ENCODE measurements at places on chromosomes 4 and X.

- DNase-seq, result no peak
These were observed 75.5 kb downstream of the UGT8 start for GRCh38 chr4:114674080-114674479.

- peak; percentile 6 for DNase-seq
These were observed 340.7 kb upstream of the HS3ST1 start for GRCh38 chr4:11769434-11769833.

- no peak for DNase-seq
These were observed 35.6 kb downstream of the PKD2 start for GRCh38 chr4:88043001-88043400.

GRCh38 chrX:51779306-51779705, 36.1 kb downstream of the GSPT2 start:
- no peak for DNase-seq

DNA sequence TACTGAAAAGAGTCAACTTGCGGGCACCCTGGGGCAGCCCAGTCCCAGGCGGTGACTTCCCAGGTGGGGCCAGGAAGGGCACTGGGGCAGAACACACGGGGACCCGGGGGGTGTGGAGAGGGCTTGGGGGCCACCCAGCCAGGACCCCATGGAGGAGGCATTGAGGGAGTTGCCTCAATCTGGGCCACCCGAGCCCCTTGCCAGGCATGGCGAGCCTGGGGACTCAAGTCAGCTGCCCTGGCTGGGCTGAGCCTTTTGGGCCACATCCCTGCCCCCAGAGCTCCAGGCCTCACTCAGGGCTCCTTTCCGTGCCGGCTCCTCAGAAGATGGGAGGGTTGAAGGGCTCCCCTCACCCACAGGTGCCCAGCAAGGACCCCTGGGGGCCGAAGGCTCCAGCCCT, 6.6 kb upstream of the CPLX1 start:
- DNase-seq, result no peak

GRCh38 chr4:8534611-8535010, 45.6 kb upstream of the GPR78 start:
- DNase-seq, result no peak

- DNase-seq, result no peak
These were observed 127.4 kb downstream of the RBM47 start for GRCh38 chr4:40502220-40502619.

- no peak for DNase-seq
These were observed 492.8 kb upstream of the NR3C2 start for GRCh38 chr4:148934926-148935578.

DNA sequence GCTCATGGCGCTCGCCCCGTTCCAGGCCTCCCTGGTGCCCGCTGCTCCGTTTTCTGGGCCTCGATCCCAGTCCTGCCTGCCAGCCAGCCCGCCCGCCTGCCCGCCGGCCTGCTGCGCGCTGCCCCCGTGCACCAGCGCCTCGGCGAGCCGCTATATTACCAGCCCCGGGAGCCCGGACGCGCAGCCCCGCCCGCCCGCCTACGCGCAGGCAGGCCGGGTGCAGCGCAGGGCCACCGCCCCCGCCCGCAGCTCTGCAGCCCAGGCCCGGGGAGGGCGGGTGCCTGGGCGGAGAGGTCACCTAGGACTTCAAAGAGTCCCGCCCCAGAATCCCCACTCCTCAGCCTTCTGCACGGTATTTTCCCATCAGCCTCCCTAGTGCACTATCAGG, at the start of gene MAOB:
Gene MAOB (minus strand): TSS at position 157 of the 388 bp plus-strand sequence. CDS start 151 bp downstream, at position 6.
- no peak for DNase-seq

- peak; percentile 32 for DNase-seq
These were observed 95.4 kb upstream of the MAML3 start for GRCh38 chr4:140249351-140249750.

GRCh38 chr4:109730619-109731545, 1.0 kb upstream of the PLA2G12A start:
- DNase-seq, result peak; percentile 18

GRCh38 chr4:97457253-97457652, 686.0 kb downstream of the STPG2 start:
- DNase-seq, result no peak

DNA sequence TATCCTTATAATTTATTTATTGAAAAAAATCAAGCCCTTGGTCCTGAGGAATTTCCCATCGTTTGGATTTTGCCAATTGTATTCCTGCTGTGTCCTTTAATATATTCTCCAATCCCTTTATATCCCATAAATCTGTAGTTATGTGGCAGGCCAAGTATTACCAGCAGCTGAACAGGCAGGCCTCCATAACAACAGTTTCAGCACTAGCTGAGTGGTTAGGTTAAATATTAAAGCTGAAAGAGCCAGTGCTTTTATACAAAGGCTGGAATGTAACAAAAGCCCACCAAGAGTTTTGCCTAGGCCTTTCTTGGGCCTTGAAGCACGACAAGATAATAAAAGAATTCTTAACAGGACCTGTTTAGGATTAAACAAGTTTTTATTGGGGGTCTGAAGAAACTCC, 366.6 kb upstream of the GALNT7 start:
- DNase-seq, result no peak

DNA sequence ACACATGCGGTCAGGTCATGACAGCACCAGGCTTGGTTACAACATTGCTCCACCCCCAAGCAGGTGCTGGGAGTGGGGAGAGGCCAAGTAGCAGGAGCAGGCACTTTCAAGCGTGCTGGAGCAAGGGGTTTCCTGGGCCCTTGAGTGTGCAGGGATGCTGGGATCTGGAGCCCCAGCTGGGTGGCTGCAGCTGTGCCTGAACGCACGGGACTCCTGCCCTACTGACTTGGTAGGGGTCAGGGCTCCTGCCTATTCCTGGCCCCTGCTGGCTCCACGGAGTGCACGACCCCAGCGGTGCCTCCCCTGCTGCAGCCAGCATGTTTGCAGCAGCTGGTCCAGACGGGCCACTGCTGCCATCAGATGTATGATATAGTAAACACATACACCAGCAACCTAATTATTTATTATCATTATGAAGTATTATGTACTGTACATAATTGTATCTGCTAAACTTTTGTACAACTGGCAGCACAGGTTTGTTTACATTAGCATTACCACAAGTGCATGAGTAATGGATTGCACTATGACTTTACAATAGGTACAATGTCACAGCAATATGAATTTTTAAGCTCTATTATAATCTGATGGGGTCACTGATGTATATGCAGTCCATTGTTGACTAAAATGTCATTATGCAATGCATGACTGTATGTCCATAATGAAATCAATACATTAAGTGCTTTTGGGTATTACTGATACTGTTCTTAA, 620.6 kb downstream of the RAPGEF2 start:
- no peak for DNase-seq

DNA sequence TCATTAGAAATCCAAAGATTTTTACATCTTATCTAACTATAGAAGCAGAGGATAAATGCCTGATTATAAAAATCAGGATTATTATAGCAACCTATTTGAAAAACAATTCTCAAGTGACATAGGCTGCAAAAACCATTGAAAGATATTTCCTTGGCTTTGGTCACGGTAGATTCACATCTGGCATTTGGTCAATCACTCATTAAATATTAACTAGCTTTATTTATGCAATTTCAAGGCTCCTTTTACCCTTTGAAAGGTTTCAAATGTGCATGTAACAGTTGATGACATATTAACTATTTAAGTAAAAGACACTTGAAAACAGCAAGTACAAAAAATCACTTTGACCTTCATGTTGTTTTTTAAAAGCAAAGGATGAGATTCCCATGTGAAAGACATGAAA, 98.1 kb downstream of the MMRN1 start:
- DNase-seq, result no peak

- DNase-seq, result no peak
These were observed 16.0 kb downstream of the CLOCK start for GRCh38 chr4:55530691-55531090.

GRCh38 chrX:125681058-125681457, 361.4 kb downstream of the TEX13C start:
- no peak for DNase-seq

- peak; percentile 63 for DNase-seq
These were observed 233.6 kb downstream of the EVC2 start for GRCh38 chr4:5474756-5475155.

GRCh38 chr4:161949946-161950725, 213.7 kb downstream of the FSTL5 start:
- DNase-seq, result peak; percentile 63

DNA sequence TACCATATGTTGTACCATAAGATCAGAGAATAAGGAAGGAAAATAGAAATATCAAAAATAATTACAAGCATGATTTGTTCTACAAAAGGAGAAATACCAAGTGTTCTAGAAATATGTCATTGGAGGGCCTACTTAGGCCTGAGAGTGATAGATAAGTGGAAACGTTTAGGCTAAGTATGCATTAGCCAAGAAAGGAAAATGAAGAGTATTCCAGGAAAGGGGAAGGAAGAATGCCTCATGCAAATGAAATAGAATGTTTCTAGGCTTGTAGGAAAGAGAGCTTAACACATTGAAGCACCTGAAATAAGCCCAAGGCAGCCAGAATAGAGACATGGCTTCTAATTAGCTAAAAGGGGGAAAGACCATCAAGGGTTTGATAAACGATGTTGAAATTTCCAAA, 595.7 kb upstream of the ATOH1 start:
- no peak for DNase-seq

DNA sequence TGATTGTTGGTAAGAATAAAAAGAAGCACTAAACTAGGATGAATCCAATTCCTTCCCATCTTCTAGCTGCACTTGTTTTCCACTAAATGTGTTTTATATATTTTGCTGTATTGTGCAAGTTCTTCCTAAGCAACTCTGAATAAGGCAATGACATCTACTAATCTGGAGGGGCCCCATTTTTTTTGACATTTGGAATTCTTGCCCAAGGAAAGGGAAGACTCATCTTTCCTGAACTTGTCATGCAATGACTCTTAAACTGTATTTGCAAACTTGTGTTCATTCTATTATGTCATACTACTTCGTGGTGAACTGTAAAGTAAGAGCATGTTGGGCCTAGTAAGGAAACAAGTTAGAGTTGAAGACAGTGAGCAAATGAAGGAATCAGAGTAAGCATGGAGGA, 45.9 kb downstream of the FREM3 start:
- no peak for DNase-seq

- DNase-seq, result peak; percentile 20
These were observed 161.5 kb upstream of the SFRP2 start for GRCh38 chr4:153950100-153950979.

DNA sequence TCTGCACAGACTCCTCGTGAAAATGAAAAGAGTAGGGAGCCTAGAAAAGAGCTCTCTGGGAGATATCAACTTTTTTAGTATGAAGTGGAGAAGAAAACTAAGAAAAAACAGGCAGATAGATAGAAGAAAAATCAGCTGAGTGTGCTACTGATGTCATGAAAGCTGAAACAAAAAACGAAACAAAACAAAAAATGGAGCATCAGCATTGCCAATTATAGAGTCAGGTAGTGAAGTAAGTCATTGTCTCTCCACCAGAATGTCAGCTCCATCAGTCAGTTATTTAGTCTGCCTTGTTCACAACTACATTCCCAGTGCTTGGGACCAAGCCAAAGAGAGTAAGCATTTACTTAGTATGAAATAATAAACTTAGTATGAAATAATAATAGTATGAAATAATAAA, 595.1 kb downstream of the STPG2 start:
- DNase-seq, result no peak

GRCh38 chrX:130516123-130516522, 114.3 kb downstream of the RBMX2 start:
- no peak for DNase-seq

GRCh38 chr4:14111730-14112181, 484.2 kb upstream of the BOD1L1 start:
- peak; percentile 56 for DNase-seq

GRCh38 chrX:38626296-38626695, 65.0 kb downstream of the TSPAN7 start:
- DNase-seq, result no peak

GRCh38 chr4:83974111-83974780, 438.3 kb downstream of the GPAT3 start:
- no peak for DNase-seq

GRCh38 chr4:1499465-1499864, 93.2 kb upstream of the NKX1-1 start:
- DNase-seq, result no peak

- DNase-seq, result no peak
These were observed 22.4 kb upstream of the P2RY10 start for GRCh38 chrX:78922754-78923153.
